CD4-positive, alpha-beta T cell (primary cell): ENCODE measurements at places on chromosomes 4 and X.

DNA sequence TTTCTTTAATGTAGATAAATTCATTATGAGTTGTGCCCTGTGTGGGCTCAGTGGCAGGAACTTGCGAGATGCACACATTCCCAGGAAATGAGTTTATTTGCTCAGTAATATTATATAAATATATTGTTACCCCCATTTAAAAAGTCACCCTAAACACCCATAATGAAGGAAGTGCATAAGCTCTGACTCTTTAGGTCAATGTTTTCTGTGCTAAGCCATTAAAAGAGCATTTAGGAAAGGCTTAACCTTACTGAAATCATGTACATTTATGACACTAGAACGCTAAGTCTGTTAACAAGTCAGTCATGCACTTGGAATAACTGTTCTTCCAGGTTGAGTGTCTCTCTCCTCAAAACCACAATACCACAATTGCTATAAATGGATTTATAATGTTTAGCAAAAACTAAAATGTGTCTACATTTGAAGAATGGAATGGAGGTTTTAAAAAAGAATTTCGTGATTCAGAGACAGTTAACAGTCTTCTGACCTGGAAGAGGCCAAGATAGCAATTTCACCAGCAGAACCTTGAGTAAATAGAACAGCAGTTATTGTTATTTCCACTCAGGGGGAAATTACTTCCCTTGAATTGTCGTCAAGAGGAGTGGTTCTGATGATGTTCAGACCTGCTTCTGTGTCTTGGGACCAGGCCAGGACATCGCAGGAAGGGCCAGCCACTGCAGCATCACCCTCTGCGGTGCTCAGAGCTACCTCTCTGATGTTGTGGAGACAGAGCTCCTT, 91.1 kb upstream of the VEGFC start:
- DNase-seq: no peak

DNA sequence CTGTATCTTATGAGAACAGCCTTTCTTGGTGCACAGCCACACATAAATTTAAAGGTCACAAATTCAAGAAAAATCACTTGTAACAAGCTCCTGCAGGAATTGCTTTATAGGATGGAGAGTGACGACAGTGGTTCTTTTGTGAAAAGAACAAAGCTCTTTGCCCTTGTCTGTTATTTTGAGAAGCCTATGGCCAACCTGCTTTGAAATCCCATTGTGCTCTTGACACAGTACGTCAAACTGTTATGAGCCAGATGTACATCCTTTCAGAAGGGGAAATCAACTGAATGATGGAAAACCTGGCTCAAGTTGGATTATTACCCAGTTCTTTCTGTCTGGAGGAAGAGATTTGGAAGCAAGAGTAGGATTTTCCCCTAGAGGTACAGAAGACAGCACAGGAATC, 1454.2 kb downstream of the ARAP2 start:
- no peak for DNase-seq

DNA sequence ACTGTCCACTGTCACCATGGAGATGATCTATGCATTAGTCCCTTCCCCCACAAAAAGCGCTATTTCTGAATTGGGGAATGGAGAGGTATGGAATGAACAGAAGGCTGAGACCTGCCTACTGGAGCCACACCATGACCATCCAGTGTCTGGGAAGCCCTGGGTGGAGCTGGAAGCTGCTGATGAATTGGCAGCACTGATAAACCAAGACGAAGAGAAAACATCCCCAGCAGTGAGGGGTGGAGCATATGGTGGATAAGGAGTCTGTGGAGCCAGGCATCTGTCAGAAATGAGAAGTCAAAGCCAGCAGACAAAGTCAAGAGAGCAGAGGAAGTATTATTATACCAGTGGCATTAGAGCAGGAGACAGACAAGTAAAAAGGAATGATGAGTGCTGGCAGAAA, 13.2 kb downstream of the CC2D2A start:
- DNase-seq: no peak

DNA sequence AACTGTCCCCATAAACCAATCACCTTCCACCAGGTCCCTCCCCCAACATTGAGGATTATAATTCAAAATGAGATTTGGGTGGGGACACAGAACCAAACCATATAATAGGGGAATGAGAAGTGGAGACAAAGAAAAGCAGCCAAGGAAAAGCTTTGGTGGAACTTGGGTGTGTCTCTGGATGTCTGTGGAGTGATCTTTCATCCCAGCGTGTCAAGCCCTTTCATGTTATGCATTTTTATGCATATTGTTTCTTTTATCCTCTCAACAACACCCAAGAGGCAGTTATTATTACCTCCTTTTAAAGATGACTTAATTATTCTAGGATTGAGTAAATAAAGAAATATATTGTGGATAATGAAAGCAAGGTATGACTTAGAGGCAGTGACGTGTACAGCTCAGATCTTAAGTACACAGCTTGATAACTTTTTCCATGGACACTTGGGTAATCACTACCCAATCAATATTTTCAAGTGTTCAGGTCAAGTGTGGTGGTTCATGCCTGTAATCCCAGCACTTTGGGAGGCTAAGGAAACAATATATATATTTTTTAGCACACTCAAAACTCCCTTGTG, 42.6 kb upstream of the HOPX start:
- no peak for DNase-seq

DNA sequence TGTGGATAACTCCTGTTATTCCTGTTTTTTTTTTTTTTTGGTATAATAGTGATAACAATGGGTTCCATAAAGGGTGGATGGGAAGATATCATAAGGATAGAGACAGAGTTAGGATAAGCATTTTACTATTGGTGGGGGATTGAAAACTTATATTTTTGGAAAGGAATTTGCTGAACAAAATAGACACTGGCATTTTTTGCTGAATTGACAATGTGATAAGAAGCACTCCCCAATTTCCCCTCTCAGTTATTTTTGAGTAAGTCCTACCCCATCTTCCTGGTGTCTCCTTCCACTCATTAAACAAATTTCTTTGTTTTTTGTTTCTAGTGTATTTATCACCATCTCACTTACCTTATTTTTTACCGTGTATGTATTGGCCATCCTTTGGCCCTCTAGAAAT, 55.8 kb downstream of the AMELX start:
- no peak for DNase-seq
